SK-N-SH (cell line): ENCODE measurements at places on chromosomes 7 and 10. TPM values are rescaled to one million over a fixed set of nuclear protein-coding genes. Genes with fewer than 3 reads are reported as not detected.

DNA sequence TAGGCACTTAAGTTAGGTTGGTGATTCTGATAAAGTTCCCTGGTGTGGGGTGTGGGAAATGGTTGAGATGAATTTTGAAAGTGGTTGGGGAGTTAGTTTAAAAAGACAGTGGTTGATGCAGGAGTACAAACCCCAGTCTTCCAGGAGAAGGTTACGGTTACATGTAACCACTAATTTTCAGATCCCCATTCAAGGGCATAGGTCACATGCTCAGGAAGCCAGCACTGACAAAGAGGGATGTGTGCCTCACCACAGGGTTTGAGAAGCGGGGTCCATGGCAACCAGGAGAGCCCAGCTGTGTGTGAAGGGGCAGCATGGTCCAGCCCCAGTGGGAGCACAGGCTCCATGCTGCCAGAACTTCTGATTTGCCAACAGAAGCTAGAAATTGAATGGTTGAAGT lies 144.2 kb downstream of the MDFIC start:
- no peaks in the 10 kb centered on the region for H3K36me3 ChIP-seq
- DNase-seq: no peak
- H3K4me1 ChIP-seq: no peaks in the 10 kb centered on the region
- no peak overlapping the region for H3K4me3 ChIP-seq
- no peaks in the 10 kb centered on the region for H3K27me3 ChIP-seq

GRCh38 chr10:103917302-103918052 lies 507 bp downstream of the STN1 start:
- H3K4me3 ChIP-seq: peak overlapping the region; percentile 97
- 0 out of 2 replicates have a peak, but pooled peaks cover 3% of the 10 kb centered on the region for H3K4me1 ChIP-seq
- H3K36me3 ChIP-seq: peaks cover 7% of the 10 kb centered on the region
- H3K27me3 ChIP-seq: no peaks in the 10 kb centered on the region
- H3K27ac ChIP-seq: peak overlapping the region; percentile 92

DNA sequence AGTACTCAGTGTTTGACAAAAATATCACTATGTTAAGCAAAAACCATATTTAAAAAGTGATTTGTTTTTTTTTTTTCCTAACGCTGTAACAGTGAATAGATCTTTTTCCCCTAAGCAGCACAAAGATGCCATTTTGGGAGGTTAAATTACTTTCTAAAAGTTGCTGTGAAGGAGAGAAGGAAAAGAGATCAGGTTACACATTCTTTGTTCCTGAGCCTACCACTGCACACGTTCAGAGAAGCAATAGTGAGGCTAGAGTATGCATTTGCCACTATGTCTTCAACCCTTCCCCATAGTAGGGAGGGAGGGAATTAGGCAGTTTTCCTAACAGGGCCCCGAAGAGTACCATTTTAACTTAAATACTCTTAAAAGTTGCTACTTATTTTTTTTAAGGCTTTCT lies 38.9 kb downstream of the BMPR1A start:
- DNase-seq: peak; percentile 12
- H3K36me3 ChIP-seq: peaks cover 2% of the 10 kb centered on the region
- H3K4me1 ChIP-seq: peaks cover 3% of the 10 kb centered on the region
- no peak overlapping the region for H3K4me3 ChIP-seq
- H3K27me3 ChIP-seq: no peaks in the 10 kb centered on the region

DNA sequence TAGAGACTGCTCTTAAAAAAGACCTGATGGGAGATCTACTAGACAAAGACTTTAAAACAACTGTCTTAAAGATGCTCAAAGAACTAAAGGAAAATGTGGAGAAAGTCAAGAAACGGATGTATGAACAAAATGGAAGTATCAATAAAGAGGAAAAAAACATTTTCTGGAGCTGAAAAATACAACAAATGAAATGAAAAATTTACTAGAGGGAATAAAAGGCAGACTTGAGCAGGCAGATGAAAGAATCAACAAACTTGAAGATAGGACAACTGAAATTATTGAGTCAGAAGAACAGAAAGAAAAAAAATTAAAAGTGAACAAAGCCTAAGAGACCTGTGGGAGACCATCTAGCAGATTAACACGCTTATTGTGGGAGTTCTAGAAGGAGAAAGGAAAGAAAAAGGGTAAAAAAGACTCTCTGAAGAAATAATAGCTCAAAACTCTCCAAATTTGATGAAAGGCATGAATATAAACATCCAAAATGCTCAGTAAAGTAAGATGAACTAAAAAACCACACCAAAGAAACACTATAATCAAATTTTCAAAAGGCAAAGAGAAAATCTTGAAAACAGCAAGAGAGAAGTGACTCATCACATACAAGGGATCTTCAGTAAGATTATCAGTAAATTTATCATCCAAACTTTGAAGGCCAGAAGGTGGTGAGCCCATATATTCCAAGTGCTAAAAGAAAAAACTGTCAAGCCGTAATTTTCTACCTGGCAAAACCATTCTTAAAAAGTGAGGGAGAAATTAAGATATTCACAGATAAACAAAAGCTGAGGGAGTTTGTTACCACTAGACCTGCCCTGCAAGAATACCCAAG lies 83.2 kb downstream of the SCRN1 start:
- H3K27me3 ChIP-seq: no peaks in the 10 kb centered on the region
- H3K36me3 ChIP-seq: no peaks in the 10 kb centered on the region
- no peak for DNase-seq
- no peaks in the 10 kb centered on the region; the same call in 1 of the 2 replicates for H3K4me1 ChIP-seq

- peak; percentile 89 for DNase-seq
- H3K4me3 ChIP-seq: peak overlapping the region; percentile 85
- H3K27me3 ChIP-seq: no peaks in the 10 kb centered on the region
- H3K36me3 ChIP-seq: no peaks in the 10 kb centered on the region
- peak overlapping the region; percentile 64; the same call in 1 of the 2 replicates for H3K27ac ChIP-seq
- H3K4me1 ChIP-seq: peaks cover 19% of the 10 kb centered on the region; the same call in 1 of the 2 replicates
Observed at GRCh38 chr10:68560943-68561864, 1.1 kb downstream of the TET1 start.

GRCh38 chr10:89478739-89479654 lies 56.4 kb downstream of the SLC16A12 start:
- H3K4me1 ChIP-seq: peaks cover 47% of the 10 kb centered on the region
- no peaks in the 10 kb centered on the region for H3K27me3 ChIP-seq
- peak overlapping the region; percentile 68 for H3K27ac ChIP-seq
- DNase-seq: no peak

CCDC146 gene
- 2.7 and 4.0 TPM in 2 replicates for polyA plus RNA-seq

COBL gene
- polyA plus RNA-seq: under 0.01 TPM in 1 of 2 replicates, not detected in the other

SPDYE11 gene
- not detected in 2 replicates for polyA plus RNA-seq

MYPN gene
- 0.43 and 0.73 TPM in 2 replicates for polyA plus RNA-seq

GDF10 gene
- 0.02 TPM in 1 of 2 replicates, not detected in the other for polyA plus RNA-seq

TMEM139 gene
- 0.05 and 0.19 TPM in 2 replicates for polyA plus RNA-seq

AOC1 gene
- polyA plus RNA-seq: not detected in 2 replicates
